Stimulated activated effector memory CD8-positive, alpha-beta T cell treated with anti-CD3 and anti-CD28 coated beads, Interleukin-12 subunit alpha, Interleukin-12 subunit beta, amount 100 ng/mL, for 72 hours (primary cell): ENCODE measurements at places on chromosomes 11 and 22.

- no peak for DNase-seq
Observed at GRCh38 chr22:35330258-35330861, 30.7 kb downstream of the TOM1 start.

- DNase-seq: no peak
Observed at GRCh38 chr22:20107951-20108756, 7.8 kb upstream of the RANBP1 start.

- no peak for DNase-seq
Observed at GRCh38 chr11:117186431-117186761, 7.9 kb downstream of the SIDT2 start.

- no peak for DNase-seq
Observed at GRCh38 chr11:10304495-10305261, at the start of gene ADM. Gene ADM, plus strand, starts transcription at chr11:10305073. Its CDS starts 628 bp downstream, at chr11:10305701.

GRCh38 chr11:59225017-59225416 is 12.3 kb upstream of the MPEG1 start:
- DNase-seq: no peak

DNA sequence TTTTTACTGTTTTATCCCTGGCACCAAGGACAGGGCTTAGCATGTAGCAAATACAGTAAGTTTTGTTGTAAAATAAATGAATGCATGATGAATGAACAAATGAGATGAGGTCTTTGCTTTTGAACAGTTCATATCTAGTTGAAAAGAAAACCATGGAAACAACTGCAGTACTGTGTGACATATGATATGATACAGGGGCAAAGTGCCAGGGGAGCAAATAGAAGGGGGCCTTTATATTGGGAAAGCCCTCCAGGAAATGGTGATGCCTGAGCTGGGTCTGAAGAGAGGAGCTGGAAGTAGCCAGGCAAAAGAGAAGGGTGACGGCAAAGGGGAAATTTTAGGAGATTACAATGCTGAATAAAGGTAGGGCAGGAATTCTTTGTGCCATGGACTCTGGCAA is 63.8 kb upstream of the UCP3 start:
- no peak for DNase-seq

- DNase-seq: no peak
Observed at GRCh38 chr11:133985981-133986944, 29.5 kb upstream of the IGSF9B start.

- no peak for DNase-seq
Observed at GRCh38 chr11:119727523-119728151, 1.4 kb downstream of the NECTIN1 start.

GRCh38 chr11:75706260-75706729 is 11.3 kb upstream of the MOGAT2 start:
- DNase-seq: peak; percentile 59

DNA sequence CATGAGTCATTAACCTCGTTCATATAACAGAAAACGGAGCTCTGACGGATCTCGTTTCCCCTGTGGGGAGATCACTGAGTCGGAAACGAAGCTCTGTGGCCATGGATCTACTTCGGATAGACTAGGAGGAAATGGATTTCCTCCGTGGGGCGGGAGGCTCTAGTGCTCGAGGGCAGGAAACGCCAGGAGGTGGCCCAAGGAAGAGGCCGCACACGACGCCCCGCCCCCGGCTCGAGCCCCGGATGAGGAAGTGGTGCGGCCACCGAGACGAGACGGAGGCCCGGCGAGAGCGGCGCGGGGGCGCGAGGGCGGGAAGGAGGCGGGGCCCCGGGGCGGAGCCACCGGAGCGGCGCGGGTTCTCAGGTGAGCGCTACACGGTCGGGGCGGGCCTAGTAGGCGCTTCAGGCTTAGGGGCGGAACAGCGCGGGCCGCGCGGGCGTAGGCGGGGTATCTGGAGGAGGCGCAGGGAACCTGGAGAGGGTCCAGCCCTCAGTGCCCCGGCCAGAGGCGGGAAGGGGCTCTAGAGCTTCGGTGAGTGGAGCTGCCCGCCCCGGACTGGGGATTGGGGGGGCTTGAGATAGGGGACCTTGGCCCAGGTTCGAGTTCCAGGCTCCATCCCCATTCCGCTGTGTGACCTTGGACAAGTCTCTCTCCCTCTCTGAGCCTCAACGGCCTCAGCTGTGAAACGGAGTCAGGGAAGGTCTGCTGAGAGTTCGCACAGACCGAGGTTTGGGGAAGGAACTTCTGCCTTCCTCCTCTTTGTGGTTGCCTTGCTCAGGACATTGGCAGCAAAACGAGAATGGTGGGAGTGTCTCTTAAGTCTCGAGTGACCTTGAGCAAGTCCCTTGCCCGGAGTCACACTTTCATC is at the start of gene DEPDC5:
Gene DEPDC5 (plus strand): TSS at position 386 of the 868 bp plus-strand sequence. CDS start 903 bp downstream, outside the sequence.
- peak; percentile 98 for DNase-seq
